ENCODE measurements at places on chromosomes 3 and 15.
A peak's percentile ranks its signal among the peaks of the same experiment; 100 is the strongest.

DNA sequence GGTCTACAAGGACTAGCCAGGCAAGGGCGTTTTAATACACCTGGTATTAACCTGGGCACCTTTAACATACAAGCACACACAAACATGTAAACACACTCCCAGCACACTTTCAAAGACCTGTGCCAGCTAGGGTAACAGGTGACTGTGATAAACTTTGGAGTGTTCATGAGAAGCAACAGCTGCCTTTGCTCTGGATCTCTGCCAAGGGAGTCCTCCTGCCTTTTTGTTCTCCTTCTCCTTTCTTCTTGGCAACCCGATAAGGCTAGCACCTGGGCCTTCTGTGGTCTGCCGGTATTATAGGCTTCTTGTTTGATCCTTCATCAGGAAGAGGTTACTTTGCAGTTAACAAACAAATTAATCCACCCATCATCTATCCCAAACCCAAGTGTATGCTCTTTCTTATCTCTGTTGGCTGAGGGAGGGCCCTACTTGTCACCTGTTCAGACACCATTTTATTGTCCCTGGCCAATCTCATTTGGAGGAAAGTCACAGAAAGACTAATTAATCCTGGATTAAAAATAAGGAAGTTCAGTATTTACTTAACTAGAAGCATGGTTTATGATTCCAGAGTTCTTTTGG is at the start of gene RETNLB:
Gene RETNLB, minus strand, starts transcription at position 7 of the 579 bp plus-strand sequence. CDS start 225 bp downstream, outside the sequence.
- DNase-seq, result peak; percentile 1

GRCh38 chr3:9916734-9917680 is at the start of gene IL17RC:
TSS of gene IL17RC (plus strand) at chr3:9917098. CDS start at chr3:9917316, 218 bp downstream.
- DNase-seq, result peak; percentile 84

DNA sequence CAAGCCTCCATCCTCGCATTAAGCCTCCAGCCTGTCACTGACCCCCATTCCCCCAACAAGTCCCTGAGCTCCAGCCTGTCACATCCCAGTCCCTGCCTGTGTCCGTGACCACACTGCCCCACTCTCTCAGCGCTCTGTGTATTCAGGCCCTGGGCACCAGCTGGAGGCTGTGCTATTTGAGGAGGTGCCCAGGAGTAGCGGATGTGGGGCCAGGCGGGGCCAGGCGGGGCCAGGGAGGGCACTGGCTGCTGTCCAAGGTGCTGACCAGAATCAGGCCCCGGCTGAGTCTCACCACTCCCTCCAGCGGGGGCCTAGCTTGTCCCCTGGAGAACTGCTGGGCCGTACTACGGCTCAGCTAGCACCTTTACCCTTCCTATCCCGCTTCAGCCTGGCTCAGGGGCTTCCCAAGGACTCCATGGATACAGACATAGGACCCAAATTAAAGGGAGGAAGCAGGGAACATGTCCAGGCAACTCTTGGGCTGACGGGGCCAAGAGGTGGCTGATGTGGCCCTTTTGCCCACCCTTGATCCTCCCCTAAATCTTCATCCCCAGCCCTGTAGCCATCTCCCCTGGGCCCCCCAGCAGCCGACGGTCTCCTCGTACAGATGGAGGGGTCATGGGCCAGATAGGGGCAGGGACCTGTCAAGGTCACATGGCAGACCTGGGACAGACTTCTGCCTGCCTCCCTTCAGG is 1.1 kb downstream of the HHATL start:
- DNase-seq, result peak; percentile 61

DNA sequence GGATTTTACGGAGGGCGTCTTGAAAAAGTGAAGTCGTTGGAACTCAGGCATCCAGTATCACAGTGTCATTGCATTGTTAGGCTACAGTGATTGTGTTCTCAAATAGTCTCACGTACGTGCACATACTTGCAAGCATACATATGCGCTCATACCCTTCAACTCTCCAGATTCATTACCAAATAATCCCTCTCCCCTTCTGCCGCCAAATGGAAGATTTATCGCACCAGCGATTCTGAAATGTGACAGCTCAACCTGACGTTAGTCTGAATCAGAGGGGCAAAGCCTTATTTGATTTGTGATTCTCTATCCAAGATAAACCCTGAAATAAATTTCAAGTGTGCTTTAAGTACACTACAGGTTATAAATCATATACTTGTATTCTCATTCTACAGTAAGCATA is 119.4 kb downstream of the GADL1 start:
- DNase-seq, result no peak

GRCh38 chr3:138051947-138052802 is 42.2 kb downstream of the CLDN18 start:
- peak; percentile 57 for DNase-seq

- DNase-seq, result no peak
Observed at GRCh38 chr3:58670506-58671135, 4.0 kb upstream of the FAM3D start.

- DNase-seq, result peak; percentile 27
Observed at GRCh38 chr15:66233487-66234415, 19.8 kb downstream of the MEGF11 start.

DNA sequence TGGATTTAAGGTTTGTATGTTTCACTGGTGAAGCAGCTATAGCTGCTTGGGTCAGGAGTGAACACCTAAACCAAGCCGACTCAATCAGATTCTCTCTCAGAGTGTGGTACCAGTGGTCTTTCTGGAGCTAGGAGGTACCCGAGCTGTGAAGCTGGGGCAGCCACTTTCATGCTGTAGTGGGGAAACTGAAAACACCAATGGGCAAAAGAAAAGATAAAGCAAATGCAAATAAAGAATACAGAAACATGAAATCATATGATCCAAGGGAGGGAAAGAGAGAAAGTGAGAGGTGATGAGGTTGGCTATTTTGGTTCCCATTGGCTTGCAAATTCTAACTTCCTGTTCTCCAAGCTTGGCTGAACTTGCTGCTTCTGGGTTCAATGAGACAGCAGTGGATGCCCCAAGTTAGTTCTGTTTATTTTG is 212.3 kb upstream of the CFAP20DC start:
- no peak for DNase-seq

- DNase-seq, result no peak
Observed at GRCh38 chr3:68342426-68342825, 589.9 kb downstream of the TAFA4 start.

DNA sequence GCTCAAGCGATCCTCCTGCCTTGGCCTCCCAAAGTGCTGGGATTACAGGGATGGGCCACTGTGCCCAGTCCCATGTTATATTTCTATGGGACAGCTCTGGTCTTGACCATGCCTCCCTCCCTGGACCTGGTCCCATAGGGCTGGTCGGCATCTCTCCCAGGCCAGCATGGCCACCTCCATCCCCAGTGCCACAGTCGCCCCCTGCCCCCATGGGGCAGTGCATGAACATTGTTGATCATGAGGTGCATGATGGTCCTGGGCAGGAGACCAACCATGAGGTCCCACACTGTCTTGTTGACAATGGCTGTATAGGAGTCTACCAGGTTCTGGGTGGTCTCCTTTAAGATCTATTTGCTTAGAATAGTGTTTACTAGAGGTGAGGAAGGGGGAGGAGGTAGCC is 6.5 kb downstream of the RPS17 start:
- DNase-seq, result no peak

DNA sequence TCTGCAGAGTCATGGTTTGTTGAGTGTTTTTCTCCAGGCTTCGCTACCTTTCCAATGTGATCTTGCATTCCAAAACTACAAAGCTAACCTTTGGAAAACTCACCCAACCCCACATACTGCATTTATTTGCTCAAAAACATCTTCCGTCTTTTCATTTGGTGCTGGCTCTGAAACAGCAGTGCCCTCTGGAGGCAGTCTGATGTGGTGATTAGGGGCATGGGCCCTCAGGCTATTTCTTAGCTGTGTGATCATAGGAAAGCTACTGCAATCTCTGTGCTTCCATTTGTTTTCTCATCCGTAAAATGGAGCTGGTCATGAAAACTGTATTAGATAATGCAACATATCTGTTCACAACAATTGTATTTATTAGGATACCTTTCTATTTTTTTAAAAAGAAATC is 47.0 kb downstream of the MTHFS start:
- DNase-seq, result peak; percentile 49

- DNase-seq, result no peak
Observed at GRCh38 chr3:178802993-178803693, 266.9 kb downstream of the KCNMB2 start.

DNA sequence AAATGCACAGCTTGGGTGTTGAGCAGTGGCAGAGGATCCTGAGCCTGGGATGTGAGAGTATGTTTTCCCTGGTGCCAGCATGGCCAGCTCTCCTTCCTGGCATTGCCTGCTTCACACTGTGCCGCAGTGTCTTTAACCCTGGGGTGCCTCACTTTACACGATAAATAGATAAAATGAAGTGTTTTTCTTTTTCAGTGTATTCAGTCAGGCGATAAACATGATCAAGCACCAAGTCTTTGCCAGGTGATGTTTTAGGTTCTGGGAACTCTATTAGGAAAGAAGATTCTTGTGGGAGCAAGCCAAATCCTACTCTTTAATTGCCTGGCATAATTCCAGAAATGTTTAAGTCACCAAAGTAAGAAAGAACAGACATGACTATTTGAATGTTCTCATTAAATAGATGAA is 14.0 kb downstream of the ABHD6 start:
- no peak for DNase-seq

DNA sequence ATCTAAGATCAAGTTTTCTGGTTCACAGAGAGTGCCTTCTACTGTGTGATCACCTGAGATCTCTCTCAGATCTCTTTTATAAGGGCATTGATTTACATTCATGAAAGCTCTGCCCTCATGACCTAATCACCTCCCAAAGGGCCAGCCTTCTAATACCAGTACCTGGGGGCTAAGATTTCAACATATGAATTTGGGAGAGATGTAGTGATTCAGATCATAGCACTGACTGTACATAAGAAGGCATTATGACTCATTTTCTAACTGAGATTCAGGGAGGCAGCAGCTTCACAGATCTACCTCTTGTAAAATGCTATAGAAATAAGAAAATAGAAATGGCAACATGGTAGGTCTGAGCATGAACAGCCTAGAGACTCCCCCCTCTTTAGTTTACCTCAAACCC is 39.6 kb downstream of the VGLL3 start:
- DNase-seq, result no peak

DNA sequence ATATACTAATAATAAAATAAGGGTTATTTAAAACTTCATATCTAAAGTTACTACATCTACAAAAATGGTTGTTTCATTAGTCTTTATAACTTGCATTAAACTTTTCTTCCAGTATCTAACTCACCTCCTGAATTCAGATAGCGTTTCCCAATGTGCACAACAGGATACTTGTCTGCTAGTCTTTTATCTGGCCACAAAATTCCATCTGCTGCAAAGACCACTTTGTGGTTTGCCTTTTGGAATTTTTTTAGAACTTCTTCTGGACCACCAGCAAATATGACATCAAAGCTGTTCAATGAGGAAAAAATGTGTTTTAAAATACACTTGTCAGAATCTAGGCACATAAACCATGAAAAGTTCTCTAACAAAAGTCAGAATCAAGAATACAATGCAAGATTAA is 50.8 kb downstream of the PLOD2 start:
- DNase-seq, result no peak

DNA sequence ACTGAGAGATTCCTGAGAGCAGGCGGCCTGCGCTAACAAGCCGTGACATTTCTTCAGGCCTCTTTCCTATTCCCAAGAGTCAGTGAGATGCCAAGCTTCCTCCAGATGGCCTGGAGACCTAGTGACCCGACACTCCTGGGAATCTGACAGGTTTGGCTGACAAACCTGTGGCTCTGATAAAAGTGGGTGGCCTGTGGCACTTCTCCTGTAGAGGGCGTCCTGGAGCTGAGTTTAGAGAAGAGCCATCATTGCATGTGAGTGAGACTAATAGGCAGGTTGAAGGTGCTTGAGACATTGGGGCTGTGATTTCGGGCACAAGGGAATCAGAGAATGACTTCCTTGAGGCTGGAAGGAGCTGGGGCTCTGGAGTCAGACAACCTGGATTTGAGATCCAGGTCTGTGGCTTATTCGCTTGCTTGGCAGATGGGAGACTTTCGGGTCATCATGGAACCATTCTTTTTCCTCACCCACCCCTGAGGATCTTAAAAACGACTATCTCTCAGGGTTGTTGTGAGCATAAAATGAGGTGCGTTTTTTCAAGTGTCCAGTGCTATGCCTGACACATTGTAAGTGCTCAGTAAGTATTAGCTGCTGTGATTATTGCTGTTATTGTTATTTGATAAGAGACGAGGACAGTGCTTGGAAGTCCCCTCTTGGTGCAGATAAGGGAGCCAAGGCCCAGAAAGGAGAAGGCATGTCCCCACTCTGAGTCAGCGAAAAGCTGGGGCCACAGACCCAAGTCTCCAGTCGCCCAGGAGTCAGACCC is 77.2 kb downstream of the SCN10A start:
- DNase-seq, result peak; percentile 67

GRCh38 chr3:169627073-169627472 is 36.4 kb downstream of the MECOM start:
- DNase-seq, result no peak
